IMR-90 (cell line): ENCODE measurements at places on chromosomes 5 and 9. TPM values are rescaled to one million over a fixed set of nuclear protein-coding genes. Genes with fewer than 3 reads are reported as not detected.

The PPP1R26 gene
- total RNA-seq: 3.8 and 4.4 TPM in 2 replicates

The PLEKHG4B gene
- 1.1 TPM in 2 replicates for total RNA-seq

The PKD2L2 gene
- total RNA-seq: not detected in 2 replicates

The DRD1 gene
- 0.18 and 0.28 TPM in 2 replicates for total RNA-seq

The ADAMTS12 gene
- total RNA-seq: 49.2 and 51.3 TPM in 2 replicates

The TPD52L3 gene
- not detected in 2 replicates for total RNA-seq

The BOD1 gene
- 71.7 and 74.7 TPM in 2 replicates for total RNA-seq

The SPINK4 gene
- not detected in 2 replicates for total RNA-seq

The CDC26 gene
- 16.5 and 49.2 TPM in 2 replicates for total RNA-seq

The GRM6 gene
- total RNA-seq: not detected in 2 replicates

The PCBD2 gene
- total RNA-seq: 2.2 and 2.8 TPM in 2 replicates

The CXCL14 gene
- under 0.01 TPM in 1 of 2 replicates, not detected in the other for total RNA-seq

The DNAH5 gene
- total RNA-seq: 4.3 and 4.7 TPM in 2 replicates

The PLAC8L1 gene
- total RNA-seq: not detected in 2 replicates

The MYO10 gene
- total RNA-seq: 93.0 and 115 TPM in 2 replicates

The ATP6V0E1 gene
- 277 and 299 TPM in 2 replicates for total RNA-seq

The RXRA gene
- total RNA-seq: 7.5 and 8.1 TPM in 2 replicates

The GKAP1 gene
- 0.18 and 1.7 TPM in 2 replicates for total RNA-seq

The ASS1 gene
- total RNA-seq: 31.1 and 39.6 TPM in 2 replicates

The SFXN1 gene
- total RNA-seq: 342 and 410 TPM in 2 replicates

The FLT4 gene
- total RNA-seq: under 0.01 and 0.28 TPM in 2 replicates

The FCHSD1 gene
- total RNA-seq: 32.8 and 33.2 TPM in 2 replicates

The C9orf50 gene
- not detected in 2 replicates for total RNA-seq

The PLCXD3 gene
- total RNA-seq: under 0.01 TPM in 2 replicates

The EIF4E1B gene
- total RNA-seq: not detected in 2 replicates

The CER1 gene
- total RNA-seq: not detected in 2 replicates

The ITGA2 gene
- total RNA-seq: 83.6 and 93.4 TPM in 2 replicates

The CDH6 gene
- total RNA-seq: 211 and 232 TPM in 2 replicates

The C6 gene
- under 0.01 and 0.18 TPM in 2 replicates for total RNA-seq

The UGT3A1 gene
- not detected in 2 replicates for total RNA-seq

The CCDC69 gene
- 0.36 and 0.56 TPM in 2 replicates for total RNA-seq

The KCTD16 gene
- total RNA-seq: 1.1 and 1.4 TPM in 2 replicates

The GFPT2 gene
- total RNA-seq: 20.6 and 20.8 TPM in 2 replicates

The SLC9A3 gene
- 0.56 and 0.72 TPM in 2 replicates for total RNA-seq

The SLC27A6 gene
- under 0.01 and 0.28 TPM in 2 replicates for total RNA-seq

The CTXN3 gene
- not detected in 2 replicates for total RNA-seq

The NUTM2F gene
- total RNA-seq: not detected in 2 replicates

The LMX1B gene
- total RNA-seq: not detected in 2 replicates

The JADE2 gene
- total RNA-seq: 13.9 and 14.9 TPM in 2 replicates

The SYK gene
- not detected in 2 replicates for total RNA-seq

The ARL10 gene
- 3.6 and 4.4 TPM in 2 replicates for total RNA-seq

The FAT2 gene
- total RNA-seq: under 0.01 TPM in 2 replicates

The OR13F1 gene
- total RNA-seq: not detected in 2 replicates

The LCN15 gene
- total RNA-seq: not detected in 2 replicates
